Metanephros (tissue), 2 donors: ENCODE measurements at places on chromosomes 12 and 14. TPM values are rescaled to one million over a fixed set of nuclear protein-coding genes. Genes with fewer than 3 reads are reported as not detected.

The AJUBA gene
- 63.2 TPM for total RNA-seq

The CARMIL3 gene
- 1.9 TPM for total RNA-seq

The CDK2 gene
- 37.2 TPM for total RNA-seq

The CCDC38 gene
- not detected for total RNA-seq

The DLK1 gene
- total RNA-seq = 170 TPM

The FOXN4 gene
- total RNA-seq = 0.29 TPM

The SERPINA12 gene
- not detected for total RNA-seq
